Suppressor macrophage treated with lipopolysaccharide for 4 hours (primary cell): ENCODE measurements at places on chromosomes 11 and 22.

DNA sequence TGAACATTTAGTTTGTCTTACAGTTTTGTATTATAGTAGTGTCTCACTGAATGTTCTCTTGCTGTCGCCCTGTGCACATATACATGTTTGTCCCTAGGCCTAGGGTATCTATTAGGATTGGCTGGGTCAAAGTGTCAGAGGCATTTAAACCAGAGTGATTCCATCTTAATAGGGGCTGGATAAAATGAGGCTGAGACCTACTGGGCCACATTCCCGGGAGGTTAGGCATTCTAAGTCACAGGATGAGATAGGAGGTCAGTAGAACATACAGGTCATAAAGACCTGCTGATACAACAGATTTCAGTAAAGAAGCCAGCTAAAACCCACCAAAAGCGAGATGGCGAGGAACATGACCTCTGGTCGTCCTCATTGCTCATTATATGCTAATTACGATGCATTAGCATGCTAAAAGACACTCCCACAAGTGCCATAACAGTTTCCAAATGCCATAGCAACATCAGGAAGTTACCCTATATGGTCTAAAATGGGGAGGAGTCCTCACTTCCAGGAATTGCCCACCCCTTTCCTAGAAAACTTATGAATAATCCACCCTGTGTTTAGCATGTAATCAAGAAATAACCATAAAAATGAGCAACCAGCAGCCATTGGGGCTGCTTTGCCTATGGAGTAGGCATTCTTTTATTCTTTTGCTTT lies 82.6 kb downstream of the LDLRAD3 start:
- no peak for DNase-seq

DNA sequence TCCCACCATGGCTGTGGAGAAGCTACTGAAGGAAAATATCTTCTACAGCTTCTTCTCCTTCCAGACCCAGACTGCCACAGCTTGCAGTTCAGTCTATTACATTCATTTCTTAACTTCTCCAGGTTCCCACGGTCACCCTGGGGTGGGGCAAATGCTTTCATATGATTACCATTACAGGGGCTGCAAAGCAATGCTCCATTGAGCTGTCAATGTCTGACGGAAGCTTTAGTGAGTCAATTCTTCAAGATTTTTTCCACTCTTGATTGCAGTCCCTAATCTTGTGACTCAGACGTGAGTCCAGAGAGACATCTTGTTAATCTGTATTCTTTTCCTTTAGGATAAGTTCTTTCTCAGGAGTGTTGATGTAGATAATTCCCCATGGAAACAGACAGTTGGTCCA lies 233.4 kb upstream of the DDI1 start:
- no peak for DNase-seq

- DNase-seq = no peak
These were observed 10.0 kb downstream of the KCNA4 start for GRCh38 chr11:30006876-30007275.

GRCh38 chr11:12749442-12749841 lies 75.2 kb downstream of the TEAD1 start:
- DNase-seq = no peak

DNA sequence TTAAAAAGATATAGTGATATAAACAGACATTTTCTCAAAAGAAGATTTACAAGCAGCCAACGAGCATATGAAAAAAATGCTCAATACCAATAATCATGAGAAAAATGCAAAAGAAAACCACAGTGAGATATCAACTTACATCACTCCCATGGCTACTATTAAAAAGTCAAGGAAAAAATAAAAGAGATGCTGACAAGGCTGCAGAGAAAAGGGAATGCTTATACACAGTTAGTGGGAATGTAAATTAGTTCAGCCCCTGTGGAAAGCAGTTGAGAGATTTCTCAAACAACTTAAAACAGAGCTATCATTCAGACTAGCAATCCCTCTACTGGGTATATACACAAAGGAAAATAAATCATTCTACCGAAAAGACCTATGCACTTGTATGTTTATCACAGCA lies 97.1 kb upstream of the CARD18 start:
- DNase-seq = no peak

GRCh38 chr11:61712314-61712713 lies 32.1 kb downstream of the DAGLA start:
- DNase-seq = no peak
